WTC11 (cell line): ENCODE measurements at places on chromosomes 1 and 21.

- H3K4me3 ChIP-seq = no peak overlapping the region
- no peaks in the 10 kb centered on the region for H3K36me3 ChIP-seq
- no peaks in the 10 kb centered on the region for H3K27me3 ChIP-seq
- no peak for DNase-seq
Observed at GRCh38 chr1:45867697-45868348, 64.4 kb downstream of the MAST2 start.

GRCh38 chr21:39537571-39537970, 75.2 kb upstream of the B3GALT5 start:
- peaks cover 49% of the 10 kb centered on the region for H3K4me1 ChIP-seq
- no peak for DNase-seq
- H3K36me3 ChIP-seq = peaks cover 51% of the 10 kb centered on the region
- H3K4me3 ChIP-seq = peak overlapping the region; percentile 11
- H3K27me3 ChIP-seq = peaks cover 21% of the 10 kb centered on the region
- peak overlapping the region; percentile 98 for H3K27ac ChIP-seq

GRCh38 chr21:45535341-45536081, 6.7 kb downstream of the SLC19A1 start:
- DNase-seq = peak; percentile 9
- no peak overlapping the region for H3K4me3 ChIP-seq
- no peak overlapping the region for H3K27ac ChIP-seq
- no peaks in the 10 kb centered on the region for H3K27me3 ChIP-seq
- H3K36me3 ChIP-seq = peaks cover 10% of the 10 kb centered on the region

DNA sequence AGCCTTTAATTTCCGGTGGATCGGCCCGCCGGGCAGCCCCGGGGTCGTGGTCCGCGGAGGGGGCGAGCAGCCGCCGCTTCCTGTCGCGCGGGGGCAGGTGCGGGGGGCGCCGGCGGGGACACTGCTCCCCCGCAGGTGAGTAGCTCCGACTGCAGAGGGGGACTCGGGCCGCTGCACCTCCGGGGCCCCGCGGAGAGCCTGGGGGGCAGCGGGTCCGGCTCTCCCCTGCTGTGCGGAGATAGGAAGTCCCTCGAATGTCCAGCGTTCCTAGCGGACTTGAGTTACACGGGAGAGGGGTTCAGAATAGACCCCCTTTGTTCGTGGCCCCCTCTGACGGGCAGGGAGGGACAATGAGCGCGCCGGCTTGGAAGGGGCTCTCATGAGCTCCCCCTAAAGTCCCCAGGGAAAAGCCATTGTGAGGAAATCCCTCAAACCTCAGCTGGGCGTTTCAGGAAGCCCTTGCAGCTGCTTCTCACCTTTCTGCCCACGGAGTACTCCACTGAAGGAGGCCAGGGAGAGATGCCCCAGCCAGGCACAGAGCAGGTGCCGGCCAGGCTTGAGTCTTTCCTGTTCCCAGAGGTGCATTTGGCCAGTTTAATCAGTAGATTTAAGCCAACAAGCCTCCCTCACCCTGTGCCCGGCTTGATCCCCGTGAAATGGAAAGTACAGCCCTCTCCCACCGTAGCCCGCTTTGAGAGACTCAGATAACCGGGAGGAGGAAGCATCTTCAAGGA, 925 bp downstream of the PDE9A start:
- no peaks in the 10 kb centered on the region for H3K36me3 ChIP-seq
- H3K4me1 ChIP-seq = peaks cover 49% of the 10 kb centered on the region
- H3K4me3 ChIP-seq = peak overlapping the region; percentile 65
- H3K27ac ChIP-seq = no peak overlapping the region
- H3K27me3 ChIP-seq = peaks cover 3% of the 10 kb centered on the region; the same call in 1 of the 2 replicates

DNA sequence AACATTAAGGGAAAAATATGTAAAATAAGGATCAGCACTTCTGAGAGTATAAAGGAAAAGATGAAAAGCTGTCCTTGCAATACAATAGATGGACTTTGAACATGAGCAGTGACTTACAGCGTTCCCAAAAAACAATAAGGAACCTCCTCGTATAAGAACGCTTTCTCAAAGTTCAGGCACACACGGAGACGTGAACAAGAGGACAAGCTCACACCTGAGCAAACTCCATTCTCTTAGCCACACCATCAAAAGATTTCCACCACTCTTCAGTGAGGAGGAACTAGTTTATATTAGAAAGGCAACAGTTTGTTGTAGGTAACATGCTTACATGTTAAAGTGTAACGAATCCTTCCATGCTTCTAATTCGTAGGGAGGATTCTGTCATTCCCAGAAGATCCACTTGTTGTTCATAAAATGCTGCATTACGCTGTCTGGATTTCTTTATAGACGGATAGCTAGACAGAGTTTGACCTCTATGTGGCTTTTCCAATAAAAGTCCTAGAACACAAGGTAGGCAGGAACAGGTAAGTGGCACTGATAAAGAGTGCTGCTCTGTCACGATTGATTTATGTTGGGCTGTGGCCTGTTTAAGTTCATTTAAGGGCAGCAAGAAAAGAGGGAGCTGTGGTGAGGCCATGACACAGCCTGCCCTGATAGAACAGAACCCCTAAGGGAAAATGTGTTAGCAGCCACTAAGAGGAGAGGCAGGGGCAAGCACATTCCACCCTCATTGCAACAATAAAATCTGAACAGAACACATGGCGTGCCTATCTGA, 37.0 kb upstream of the ATP1A1 start:
- H3K4me1 ChIP-seq = peaks cover 15% of the 10 kb centered on the region
- H3K36me3 ChIP-seq = no peaks in the 10 kb centered on the region
- H3K27ac ChIP-seq = no peak overlapping the region
- H3K4me3 ChIP-seq = no peak overlapping the region

DNA sequence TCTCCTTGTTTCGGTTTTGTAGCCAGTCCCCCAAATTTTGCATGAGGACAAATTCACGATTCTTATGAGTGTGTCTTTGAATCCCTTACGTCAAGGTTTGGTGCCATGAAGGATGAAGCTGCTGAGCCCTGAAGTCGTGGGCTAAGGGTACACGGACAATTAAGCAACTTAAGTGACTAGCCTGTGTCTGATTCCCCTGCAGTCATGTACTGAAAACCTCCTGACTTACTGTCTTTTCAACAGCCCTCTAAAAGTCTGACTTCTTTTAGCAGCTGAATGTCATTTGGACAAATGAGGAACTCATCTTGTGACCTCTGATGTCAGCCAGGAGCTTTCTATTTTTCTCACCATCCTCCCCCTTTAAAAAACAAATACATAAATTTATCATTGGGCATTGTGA, 27.1 kb upstream of the C1orf105 start:
- H3K27me3 ChIP-seq = peaks cover 3% of the 10 kb centered on the region; the same call in 1 of the 2 replicates
- no peak overlapping the region for H3K4me3 ChIP-seq
- no peak for DNase-seq
- peaks cover 47% of the 10 kb centered on the region for H3K4me1 ChIP-seq

GRCh38 chr1:182279724-182280503, 111.7 kb downstream of the GLUL start:
- H3K27me3 ChIP-seq = no peaks in the 10 kb centered on the region
- no peak overlapping the region for H3K27ac ChIP-seq
- no peak overlapping the region for H3K4me3 ChIP-seq
- H3K4me1 ChIP-seq = no peaks in the 10 kb centered on the region
- no peaks in the 10 kb centered on the region for H3K36me3 ChIP-seq
- no peak for DNase-seq

DNA sequence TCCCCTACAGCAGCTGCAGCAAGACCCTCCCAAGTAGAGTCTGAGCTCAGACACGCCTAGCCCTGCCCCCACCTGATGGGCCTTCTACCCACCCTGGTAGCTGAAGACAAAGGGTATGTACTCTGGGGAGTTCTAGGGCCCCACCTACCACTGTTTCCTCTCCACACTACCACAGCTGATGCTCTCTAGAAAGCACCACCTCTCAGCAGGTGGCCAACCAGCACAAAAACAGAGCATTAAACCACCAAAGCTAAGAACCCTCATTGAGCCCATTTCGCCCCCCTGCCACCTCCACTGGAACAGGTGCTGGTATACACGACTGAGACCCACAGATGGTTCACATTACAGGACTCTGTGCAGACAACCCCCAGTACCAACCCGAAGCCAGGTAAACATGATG, 258.9 kb downstream of the SETD4 start:
- DNase-seq = no peak
- H3K4me3 ChIP-seq = no peak overlapping the region
- H3K36me3 ChIP-seq = peaks cover 7% of the 10 kb centered on the region

DNA sequence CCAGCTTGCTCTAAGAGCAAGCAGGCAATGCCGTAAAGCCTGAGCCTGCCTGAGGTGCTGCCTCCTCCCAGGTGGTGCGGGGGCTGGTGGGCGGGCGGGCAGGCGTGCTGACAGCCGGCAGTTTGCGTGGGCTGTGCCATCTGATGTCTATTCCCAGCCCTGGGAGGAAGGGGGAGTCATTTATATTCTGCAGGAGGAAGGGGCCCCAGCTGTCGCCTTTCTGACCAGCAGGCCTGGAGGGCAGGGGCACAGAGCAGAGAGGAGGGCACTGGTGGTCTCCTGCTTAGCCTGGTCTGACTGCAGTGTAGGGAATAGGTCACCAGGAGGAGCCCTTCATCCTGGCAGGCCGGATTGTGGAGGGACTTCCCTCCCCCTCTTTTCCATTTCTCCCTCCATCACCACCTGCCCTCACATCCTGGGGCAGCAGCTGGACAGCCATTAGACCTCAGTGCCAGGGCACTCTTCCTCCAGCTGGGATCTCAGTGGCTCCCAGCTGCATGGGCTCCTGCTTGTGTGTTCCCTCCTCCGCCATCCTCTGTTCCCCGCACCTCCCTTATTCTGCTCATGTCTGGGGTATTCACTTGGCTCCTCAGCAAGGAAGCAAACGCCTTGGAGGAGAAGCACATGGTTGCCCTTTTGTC, 4.4 kb downstream of the CYB561D1 start:
- H3K36me3 ChIP-seq = no peaks in the 10 kb centered on the region
- H3K4me3 ChIP-seq = no peak overlapping the region
- DNase-seq = peak; percentile 80

GRCh38 chr1:2460996-2461751, 14.9 kb upstream of the PLCH2 start:
- no peaks in the 10 kb centered on the region for H3K36me3 ChIP-seq
- no peaks in the 10 kb centered on the region for H3K4me1 ChIP-seq
- no peak overlapping the region for H3K27ac ChIP-seq

DNA sequence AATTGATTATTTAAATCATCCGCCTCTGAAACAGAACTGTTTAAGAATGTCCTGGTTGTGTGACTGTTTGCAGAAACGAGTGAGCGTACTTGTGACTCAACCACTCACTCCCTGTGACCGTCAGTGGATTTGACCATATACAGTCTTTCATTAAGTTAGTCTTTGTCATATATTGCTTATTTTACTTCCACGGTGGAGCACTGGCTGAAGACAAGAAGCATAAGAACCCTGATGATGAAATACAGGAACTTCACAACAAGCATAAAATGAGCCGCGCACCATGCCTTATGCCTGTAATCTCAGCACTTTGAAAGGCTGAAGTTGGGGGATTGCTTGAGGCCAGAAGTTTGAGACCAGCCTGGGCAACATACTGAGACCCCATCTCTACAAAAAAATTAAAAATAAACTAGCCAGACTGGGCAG, 194.0 kb downstream of the TOMM20 start:
- no peaks in the 10 kb centered on the region for H3K36me3 ChIP-seq
- no peak for DNase-seq
- peaks cover 12% of the 10 kb centered on the region for H3K4me1 ChIP-seq
- no peaks in the 10 kb centered on the region for H3K27me3 ChIP-seq
- no peak overlapping the region for H3K4me3 ChIP-seq

GRCh38 chr1:73800376-73800775, 397.6 kb downstream of the LRRIQ3 start:
- no peaks in the 10 kb centered on the region for H3K36me3 ChIP-seq
- H3K4me1 ChIP-seq = peaks cover 13% of the 10 kb centered on the region
- H3K27ac ChIP-seq = no peak overlapping the region
- no peaks in the 10 kb centered on the region for H3K27me3 ChIP-seq
- DNase-seq = no peak
- no peak overlapping the region for H3K4me3 ChIP-seq
